ENCODE measurements at places on chromosomes 7 and 10.

DNA sequence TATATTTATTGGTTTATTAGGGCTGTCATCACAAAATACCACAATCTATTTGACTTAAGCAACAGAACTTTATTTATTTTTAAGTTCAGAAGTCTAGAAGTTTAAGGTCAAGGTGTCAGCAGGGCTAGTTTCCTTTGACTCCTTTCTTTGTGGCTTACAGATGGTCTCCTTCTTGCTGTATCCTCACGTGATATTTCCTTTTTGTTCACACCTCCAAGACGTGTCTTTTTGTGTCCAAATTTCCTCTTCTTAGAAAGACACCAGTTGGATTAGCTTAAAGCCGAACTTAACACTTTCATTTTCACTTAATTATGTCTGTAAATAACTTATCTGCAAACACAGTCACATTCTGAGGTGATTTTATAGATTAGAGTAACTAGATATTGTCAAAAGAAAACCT lies 631.4 kb upstream of the POT1 start:
- DNase-seq = no peak

GRCh38 chr10:132078746-132079345 lies 13.1 kb downstream of the JAKMIP3 start:
- no peak for DNase-seq

DNA sequence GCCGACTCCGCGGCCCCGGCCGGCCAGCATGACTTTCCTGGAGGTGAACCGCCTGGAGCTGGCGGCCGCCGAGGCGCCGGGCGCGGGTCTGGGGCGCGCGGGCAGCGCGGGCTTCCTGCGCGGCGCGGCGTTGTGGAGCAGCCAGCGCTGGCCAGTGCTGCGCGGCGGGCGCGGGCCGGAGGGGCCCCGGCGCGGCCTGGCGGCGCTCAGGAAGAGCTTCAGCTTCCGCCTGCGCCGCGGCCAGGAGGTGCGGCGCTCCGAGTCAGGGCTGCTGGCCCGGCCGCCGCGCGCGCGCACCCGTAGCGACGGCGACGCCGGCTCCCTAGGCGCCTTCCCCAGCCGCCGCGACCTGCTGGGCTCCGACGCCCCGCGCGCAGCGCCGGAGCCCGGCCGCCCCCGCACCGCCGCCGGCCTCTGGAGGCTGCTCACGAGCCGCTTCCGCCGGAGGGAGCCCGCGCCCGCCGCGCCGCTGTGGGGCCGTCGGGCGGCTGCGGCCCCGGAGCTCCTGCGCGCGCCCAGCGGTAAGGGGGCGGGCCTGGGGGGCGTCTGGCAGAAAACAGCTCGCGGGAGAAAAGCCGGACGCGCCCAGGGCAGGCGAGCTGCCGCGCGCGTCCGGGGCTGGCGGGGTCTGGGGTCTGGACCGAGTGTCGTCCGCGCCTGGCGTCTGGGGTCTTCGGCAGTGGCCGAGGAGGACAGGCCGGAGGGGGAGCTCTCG lies 29.0 kb downstream of the AGAP3 start:
- no peak for DNase-seq

GRCh38 chr7:8435095-8435494 lies 1.7 kb downstream of the NXPH1 start:
- DNase-seq = no peak

DNA sequence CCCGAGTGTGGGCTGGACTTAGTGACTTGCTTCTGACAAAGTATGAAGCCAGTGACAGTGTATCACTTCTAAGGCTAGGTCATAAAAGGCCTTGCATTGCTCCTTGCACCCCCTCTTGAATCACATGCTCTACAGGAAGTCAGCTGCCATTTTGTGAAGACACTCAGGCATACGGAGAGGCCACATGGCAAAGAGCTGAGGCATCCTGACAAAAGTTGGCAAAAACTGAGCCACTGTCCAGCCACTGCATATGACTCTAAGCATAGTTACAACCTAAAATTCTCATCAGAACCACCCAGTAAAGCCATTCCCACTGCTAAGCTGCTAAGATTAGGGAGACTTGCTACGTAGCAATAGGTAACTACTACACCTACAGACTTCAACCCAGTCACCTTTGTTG lies 18.6 kb downstream of the COBL start:
- no peak for DNase-seq

DNA sequence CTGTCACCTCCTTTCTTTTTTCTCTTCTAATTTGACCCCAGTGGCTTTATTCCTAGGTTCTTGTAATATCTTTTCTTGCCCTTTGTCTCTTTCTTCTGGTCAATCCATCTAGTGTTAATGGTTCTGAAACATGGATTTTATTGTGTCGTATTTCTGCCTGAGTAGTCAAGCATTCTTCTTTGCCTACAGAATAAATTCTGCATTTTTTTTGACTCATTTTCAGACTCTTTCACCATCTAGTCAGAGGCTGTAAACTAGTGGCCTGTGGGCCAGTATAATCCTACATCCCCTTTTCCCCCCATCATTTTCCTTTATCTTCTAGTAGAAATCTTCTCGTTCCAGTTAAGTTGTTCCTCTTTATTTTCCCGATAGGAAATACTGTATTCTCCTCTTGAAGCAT lies 29.4 kb downstream of the LUC7L2 start:
- no peak for DNase-seq

DNA sequence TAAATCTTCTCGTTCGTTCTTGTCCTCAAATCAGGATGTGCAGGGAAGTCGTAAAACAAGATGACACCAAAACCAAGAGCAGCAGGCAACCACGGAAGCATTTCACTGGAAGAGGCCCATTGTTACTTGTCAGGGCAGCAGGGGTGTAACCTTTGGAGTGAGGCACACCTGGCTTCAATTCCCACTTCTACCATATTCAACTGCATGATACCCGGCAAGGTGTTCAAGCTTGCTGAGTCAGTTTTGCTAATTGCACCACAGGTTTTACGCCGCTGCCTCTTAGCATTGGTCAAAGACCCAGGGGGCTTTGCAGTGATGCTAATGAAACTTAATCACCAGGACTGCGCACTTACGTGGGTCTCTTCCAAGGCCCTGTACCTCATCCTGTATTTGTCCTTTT lies 50.0 kb upstream of the PTER start:
- DNase-seq = no peak

- DNase-seq = no peak
Measured at GRCh38 chr7:86762129-86762528, 118.4 kb downstream of the GRM3 start.

DNA sequence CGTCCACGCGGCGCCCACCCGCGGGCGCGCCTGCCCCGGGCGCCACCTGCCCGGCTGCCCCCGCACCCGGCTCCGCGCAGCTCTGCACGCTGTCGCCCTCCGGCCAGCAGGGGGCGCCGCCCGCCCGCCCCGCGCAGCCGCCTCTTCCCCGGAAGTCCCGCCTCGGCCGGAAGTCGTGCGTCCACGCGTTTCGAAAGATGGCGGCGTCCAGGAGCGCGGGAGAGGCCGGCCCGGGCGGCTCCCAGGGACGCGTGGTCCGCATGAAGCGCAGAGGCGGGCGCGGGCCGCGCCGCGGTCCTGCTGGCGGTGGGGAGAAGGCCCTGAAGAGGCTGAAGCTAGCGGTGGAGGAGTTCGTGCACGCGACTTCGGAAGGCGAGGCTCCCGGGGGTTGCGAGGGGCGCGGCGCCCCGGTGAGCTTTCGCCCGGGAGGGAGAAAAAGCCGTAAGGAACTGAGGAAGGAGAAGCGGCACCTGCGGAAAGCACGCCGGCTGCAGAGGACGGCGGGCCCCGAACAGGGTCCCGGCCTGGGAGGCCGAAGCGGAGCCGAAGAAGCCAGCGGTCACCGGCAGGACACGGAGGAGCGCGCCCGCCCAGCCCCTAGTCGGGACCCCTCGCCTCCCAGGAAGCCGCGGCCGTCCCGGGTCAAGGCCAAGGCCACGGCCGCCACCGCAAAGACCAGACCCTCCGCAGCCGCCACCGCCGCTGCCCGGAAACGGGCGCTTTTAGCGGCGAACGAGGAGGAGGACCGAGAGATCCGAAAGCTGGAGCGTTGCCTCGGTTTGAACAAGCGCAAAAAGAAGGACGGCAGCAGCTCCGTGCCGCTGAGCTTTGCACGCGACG lies at the start of gene NOM1:
TSS of gene NOM1 (plus strand) at position 172 of the 840 bp plus-strand sequence. CDS start at position 198, 26 bp downstream.
- DNase-seq = peak; percentile 85

DNA sequence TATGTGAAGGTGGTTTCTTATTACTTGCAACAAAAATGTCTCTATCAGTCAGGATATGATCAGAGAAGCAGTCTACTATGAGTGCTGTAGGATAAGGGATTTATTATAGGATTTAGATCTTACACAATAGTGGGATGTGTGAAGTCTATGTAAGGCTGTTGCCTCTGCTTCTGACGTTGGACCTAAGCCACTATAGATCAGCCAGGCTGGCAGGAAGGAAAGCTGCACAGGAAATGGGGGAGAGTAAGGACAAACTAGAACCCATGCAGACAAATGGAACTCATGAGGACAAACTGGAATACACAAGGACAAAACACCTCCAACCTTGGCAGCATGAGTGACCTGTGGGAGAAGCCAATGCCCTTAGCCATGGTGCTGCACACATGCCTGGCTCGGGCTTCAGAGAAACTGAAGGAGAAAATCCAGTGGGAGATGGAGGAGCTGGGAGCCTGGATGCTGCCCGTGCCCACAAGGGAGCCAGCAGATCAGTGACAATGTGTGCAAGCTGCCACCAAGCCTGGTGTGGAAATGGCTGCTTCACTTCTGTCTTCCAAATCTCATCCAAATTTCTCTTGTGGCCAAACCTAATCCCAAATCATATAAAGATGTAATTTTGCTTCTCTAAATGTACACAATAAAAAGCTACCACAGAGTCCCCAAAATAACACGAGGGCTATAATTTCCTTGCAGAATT lies 147.0 kb upstream of the PCGF5 start:
- DNase-seq = no peak

GRCh38 chr7:157831143-157831905 lies 494.5 kb downstream of the DNAJB6 start:
- no peak for DNase-seq

DNA sequence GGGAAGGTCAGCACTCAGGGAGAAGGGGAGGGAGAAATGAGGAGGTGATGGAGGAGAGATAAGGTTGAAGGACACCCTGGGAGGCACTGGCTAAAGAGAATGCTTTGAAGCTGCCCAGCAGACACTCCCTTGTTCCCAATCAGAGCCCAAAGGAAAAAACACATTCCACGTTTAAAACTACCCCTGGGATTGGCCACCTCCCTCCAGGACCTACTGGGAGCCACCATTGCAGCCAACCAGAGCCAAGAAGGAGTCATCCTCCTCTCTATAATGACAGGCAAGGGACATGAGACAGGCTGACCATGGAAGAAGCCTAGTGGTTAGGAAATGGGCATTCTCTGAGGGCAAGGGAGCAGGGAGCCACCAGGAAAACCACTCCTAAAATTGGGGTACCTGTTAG lies 43.8 kb downstream of the MYO1G start:
- DNase-seq = no peak

- no peak for DNase-seq
Measured at GRCh38 chr7:129308047-129308446, 83.2 kb downstream of the AHCYL2 start.

- DNase-seq = no peak
Measured at GRCh38 chr7:139721821-139722220, 56.0 kb downstream of the HIPK2 start.

- no peak for DNase-seq
Measured at GRCh38 chr7:4831723-4832495, 29.9 kb downstream of the PAPOLB start.

DNA sequence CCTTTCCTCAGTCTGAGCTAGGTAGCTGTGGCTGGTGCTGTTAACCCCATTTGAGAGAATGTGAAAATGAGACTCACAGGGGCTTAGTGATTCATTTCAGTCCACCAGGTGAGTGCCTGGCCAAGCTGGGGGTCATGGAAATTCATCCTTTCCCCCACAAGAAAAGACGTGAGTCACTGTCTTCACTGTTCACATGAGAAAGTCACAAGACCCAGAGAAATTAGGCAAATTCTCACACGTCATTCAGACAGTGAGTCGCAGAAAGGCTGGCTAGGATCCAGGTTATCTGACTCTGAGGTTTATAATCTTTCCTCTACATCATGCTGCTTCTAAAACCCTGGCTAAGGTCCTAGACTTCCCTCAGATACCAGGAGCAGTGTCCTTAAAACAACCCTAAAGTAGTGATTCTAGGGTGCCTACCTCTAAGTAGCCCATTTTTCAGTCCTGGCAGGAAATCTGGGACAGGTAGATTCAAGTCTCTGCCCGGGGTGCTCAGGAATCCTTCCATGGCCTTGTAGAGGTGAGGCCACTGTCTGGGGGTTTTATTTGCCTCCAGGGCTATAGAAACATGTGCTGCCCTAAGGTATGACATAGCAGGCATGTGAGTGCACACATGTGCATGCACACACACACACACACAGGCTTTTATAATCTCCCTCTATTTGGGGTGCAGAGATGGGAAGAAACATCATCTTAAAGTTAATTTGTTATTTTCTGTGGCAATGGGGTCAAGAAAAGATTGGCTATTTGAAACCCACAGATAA lies 427.9 kb upstream of the CELF2 start:
- DNase-seq = peak; percentile 18

GRCh38 chr7:19470031-19470430 lies 238.8 kb downstream of the POLR1F start:
- no peak for DNase-seq

- no peak for DNase-seq
Measured at GRCh38 chr10:80459047-80459865, 5.1 kb downstream of the TSPAN14 start.

- no peak for DNase-seq
Measured at GRCh38 chr7:151206914-151207313, 3.4 kb downstream of the H2BK1 start.

DNA sequence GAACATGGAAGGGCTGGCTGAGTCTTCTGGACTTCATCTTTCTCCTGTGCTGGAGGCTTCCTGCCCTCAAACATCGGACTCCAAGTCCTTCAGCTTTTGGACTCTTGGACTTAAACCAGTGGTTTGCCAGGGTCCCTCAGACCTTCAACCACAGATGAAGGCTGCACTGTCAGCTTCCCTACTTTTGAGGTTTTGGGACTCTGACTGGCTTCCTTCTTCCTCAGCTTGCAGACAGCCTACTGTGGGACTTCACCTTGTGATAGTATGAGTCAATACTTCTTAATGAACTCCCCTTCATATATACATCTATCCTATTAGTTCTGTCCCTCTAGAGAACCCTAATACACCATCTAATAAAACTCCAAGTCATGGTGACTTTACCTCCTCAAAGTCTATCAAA lies 4.0 kb upstream of the CLEC5A start:
- no peak for DNase-seq

GRCh38 chr7:47866120-47866519 lies 82.1 kb downstream of the PKD1L1 start:
- DNase-seq = no peak

Data from NCI-H460 (cell line).